ENCODE measurements at places on chromosomes 11 and 22.
A peak's percentile ranks its signal among the peaks of the same experiment; 100 is the strongest.

GRCh38 chr22:19226428-19226827 is 47.9 kb upstream of the SLC25A1 start:
- no peak for DNase-seq

- no peak for DNase-seq
These were observed 19.6 kb downstream of the CD5 start for GRCh38 chr11:61121917-61122316.

DNA sequence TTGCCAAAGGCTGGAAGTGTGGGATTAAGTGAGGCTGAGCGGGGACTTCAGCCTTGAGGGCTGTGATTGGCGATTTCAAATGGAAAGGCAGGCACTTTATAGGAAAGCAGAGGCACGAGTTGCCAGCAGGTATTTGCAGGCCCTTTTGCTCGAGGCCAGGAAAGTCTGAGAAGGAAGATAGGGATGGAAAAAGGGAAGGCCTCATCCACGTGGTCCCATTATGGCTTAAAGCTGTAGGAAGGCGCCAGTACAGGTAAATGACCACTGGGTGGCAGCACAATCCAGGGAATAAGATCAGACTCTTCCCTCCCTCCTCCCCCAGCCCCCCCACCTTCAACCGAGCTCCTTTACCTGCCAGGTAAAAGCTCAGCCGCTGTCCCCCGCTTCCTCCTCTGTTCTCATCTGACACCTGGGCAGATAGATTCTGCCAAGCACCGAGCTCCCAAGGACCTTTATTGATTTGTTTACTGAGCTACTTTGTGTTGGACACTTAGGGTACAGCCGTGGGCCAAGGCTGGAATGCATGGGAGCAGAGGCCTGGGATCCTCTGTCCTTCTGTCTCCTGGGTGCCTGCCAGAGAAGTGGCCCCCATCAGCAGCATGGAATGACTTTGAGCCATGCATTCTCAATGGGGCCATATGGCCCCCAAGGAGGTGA is 7.5 kb downstream of the P2RX3 start:
- DNase-seq = peak; percentile 55

DNA sequence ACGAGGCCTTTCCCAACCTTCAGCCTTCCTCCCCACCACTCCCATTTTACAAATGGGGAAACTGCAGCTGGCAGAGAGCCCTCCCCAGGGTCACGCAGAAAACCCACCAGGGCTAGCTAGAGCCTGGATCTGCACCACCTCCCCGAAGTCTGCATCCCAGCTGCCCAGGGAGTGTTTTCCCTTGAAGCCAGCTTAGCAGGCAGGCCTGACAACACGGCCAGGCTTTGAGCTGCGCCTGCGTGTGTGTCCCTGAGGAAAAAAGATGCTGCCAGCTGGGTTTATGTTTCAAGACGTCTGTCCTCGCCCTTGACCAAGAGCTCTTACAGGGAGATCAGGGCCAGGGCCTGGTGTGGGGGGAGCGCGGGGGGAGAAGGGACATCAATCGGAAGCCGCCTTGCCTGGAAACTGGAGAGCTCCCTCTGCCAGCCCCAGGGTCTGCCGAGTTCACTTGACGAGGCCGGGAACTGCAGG is 20.3 kb downstream of the WNT11 start:
- DNase-seq = no peak

DNA sequence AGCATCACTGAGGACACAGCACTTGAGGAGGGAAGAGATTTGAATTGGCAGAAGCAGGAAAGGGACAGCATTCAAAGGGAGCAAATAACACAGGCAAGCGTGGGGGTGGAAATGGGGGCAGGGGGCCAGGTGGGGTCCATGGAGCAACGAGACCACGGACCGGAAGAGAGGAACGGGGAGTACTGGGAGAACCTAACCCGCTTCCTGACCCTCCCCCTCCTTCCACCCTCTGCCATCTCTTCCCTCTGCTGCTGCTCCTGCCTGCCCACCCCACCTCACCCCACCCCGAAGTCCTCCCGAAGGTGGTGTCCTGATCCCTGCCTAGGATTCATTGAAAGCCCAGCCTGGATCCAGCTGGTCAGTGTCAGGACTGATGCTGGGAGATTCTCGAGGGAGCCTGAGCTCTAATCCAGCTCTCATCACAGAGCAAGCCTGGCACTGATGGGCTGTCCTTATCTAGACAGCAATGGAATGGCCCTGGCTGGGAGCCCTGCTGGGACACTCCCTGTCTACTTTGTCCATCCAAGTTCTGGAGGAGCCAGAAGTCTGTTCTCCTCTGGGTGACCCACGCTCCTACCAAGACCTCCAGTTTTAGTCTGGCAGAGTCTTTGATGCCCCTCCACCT is 105.0 kb downstream of the TRIM29 start:
- no peak for DNase-seq

DNA sequence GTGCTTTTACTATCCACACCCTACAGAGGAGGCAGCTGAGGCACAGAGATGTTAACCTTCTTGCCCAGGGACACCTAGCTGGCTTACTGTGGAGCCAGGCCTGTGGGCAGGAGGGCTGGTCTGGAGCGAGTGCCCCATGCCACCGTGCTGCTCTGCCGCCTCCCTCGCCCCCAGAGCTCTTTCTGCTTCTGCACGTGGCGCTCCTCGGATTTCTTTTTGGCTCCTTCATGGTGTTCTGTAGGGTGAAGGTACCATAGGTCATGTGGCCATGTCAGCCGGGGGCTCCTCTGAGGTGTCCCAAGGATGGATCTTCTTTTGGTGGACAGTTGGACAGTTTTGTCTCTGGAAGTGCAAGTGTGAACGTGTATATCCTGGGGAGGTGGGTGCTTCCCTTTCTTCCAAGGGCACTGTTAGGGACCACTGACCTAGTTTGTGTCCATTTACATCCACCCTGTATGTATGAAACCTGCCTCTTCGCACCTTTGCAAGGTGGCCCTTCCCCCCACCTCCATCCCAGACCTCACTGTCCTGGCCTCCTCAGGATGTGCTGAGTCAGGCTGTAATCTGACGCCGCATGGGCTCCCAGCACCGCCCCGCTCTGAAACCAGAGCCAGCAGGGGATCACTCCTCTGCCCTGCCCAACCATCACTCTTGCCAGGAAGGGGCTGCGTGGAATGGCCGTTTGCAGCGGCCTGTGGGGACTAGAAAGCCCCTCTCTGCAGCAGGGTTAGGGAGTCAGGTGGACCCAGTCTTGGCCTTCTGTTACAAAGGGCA is 31.7 kb downstream of the POLR3H start:
- no peak for DNase-seq

DNA sequence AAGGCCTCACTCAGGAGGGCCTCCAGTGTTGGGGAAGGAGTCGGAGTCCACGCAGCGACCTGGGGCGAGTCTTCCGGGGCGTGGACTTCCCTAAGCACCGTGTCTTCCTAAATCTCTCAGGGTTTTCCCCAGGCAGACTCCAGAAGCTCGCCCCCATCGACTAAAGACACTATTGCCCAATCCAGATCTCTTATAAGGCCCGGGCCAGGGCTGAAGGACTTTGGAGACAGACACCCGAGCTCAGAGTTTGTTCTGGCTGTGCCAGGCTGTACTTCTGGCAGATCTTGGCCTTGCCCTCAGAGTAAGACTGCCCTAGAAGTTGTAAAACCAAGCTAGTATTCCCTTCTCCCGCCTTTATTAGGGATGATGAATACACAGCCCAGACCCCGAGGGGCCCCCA is 191.4 kb downstream of the BUD13 start:
- no peak for DNase-seq

DNA sequence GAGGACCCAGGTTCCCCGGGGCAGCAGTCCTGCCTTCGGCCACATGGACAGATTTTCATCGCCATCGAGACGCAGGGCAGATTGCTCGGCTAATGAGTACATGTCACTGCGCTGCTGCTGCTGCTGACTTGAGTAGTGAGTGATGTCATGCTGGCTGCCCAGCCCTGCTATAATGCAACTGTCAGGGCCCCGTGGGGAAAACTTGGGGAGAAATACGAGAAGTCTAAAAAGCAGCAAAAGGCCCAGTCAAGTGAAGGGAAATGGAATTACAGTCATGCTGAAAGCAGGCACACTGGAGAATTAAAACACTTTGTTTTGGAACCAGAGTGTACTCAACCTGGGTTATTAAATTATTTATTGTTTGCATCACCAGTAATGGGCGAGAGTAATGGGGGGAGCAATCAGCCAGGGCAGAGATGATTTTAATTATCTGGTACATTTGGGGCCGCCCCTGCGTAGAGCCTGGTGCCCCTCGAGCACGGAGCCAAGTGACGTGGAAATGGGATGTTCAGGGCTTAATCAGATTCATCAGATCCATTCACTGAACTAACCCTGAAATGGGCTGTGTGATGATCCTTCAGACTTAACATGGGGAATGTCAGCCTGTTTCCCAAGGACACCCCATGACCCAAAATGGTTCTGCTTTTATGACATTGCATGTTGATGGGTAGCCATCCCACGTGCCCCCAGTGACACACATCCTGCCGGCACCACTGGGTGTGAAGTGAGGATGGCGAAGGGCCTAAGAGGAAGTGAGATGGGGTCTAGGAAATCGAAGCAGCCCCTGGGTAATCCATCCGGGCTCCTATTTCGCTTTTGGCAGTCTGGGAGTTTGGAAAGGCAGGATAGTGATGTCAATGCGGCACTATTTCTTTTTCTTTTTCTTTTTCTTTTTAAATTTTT is 241.6 kb upstream of the CADM1 start:
- no peak for DNase-seq

Measured in activated CD8-positive, alpha-beta memory T cell treated with anti-CD3 and anti-CD28 coated beads for 1 hour (primary cell).